ENCODE measurements at places on chromosomes 3 and 15. TPM values are rescaled to one million over a fixed set of nuclear protein-coding genes. Genes with fewer than 3 reads are reported as not detected.
A peak's percentile ranks its signal among the peaks of the same experiment; 100 is the strongest.

The DUT gene
- total RNA-seq = 360 TPM

The POLR2H gene
- total RNA-seq = 103 TPM

The CYP8B1 gene
- not detected for total RNA-seq

The SPRED1 gene
- 0.31 TPM for total RNA-seq

The TMEM202 gene
- not detected for total RNA-seq

The GHSR gene
- not detected for total RNA-seq

The CELF6 gene
- 0.70 TPM for total RNA-seq

- H3K4me1 ChIP-seq = peaks cover 31% of the 10 kb centered on the region
- no peak overlapping the region for H3K27ac ChIP-seq
- DNase-seq = no peak
- H3K4me3 ChIP-seq = no peak overlapping the region
Measured at GRCh38 chr15:56040081-56041035, 46.9 kb upstream of the NEDD4 start.

DNA sequence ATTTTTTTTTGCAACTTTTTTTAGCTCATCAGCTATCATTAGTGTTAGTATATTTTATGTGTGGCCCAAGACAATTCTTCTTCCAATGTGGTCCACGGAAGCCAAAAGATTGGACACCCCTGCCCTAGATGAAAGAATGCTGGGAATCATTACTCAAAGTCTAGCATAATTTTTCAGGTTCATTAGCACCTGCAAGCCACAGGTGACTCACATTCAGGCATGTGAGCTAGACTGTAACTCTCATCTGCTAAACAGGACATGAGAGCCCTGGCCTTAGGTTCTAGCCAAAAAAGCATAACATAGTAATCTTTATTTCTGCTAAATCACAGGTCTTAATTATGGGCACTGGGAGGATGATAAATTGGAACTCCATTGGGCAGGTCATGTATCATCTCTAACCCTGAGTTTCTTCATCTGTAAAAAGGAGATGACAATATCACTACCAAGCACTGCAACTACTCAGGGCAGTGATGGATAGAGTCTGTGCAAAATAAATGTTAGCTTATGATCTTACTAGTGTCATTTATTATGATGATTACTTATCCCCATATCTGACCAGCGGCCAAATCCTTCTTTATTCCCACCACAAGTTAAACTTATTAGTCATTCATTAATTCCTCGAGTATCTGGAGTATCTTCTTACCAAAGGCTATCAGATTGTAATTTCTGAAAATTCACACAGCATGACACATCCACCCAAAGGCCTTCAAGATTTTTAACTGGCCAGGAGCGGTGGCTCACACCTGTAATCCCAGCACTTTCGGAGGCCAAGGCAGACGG, 125.0 kb downstream of the PLD1 start:
- H3K4me3 ChIP-seq = no peak overlapping the region
- H3K27ac ChIP-seq = no peak overlapping the region
- DNase-seq = no peak

GRCh38 chr15:41919201-41919820, 25.5 kb upstream of the SPTBN5 start:
- DNase-seq = no peak
- peaks cover 4% of the 10 kb centered on the region for H3K36me3 ChIP-seq
- H3K27ac ChIP-seq = no peak overlapping the region

- no peaks in the 10 kb centered on the region for H3K4me1 ChIP-seq
- no peak for DNase-seq
Measured at GRCh38 chr15:36805278-36805677, 225.9 kb downstream of the CDIN1 start.

GRCh38 chr15:81897057-81897677, 148.7 kb downstream of the MEX3B start:
- no peaks in the 10 kb centered on the region for H3K4me1 ChIP-seq
- H3K27me3 ChIP-seq = no peaks in the 10 kb centered on the region
- H3K36me3 ChIP-seq = no peaks in the 10 kb centered on the region
- no peak for DNase-seq
- no peak overlapping the region for H3K4me3 ChIP-seq
- no peak overlapping the region for H3K27ac ChIP-seq

GRCh38 chr15:67632261-67632660, 89.8 kb downstream of the MAP2K5 start:
- no peak for DNase-seq
- no peaks in the 10 kb centered on the region for H3K27me3 ChIP-seq
- peaks cover 3% of the 10 kb centered on the region for H3K4me1 ChIP-seq
- peaks cover 2% of the 10 kb centered on the region for H3K36me3 ChIP-seq
- no peak overlapping the region for H3K4me3 ChIP-seq
- H3K27ac ChIP-seq = no peak overlapping the region

DNA sequence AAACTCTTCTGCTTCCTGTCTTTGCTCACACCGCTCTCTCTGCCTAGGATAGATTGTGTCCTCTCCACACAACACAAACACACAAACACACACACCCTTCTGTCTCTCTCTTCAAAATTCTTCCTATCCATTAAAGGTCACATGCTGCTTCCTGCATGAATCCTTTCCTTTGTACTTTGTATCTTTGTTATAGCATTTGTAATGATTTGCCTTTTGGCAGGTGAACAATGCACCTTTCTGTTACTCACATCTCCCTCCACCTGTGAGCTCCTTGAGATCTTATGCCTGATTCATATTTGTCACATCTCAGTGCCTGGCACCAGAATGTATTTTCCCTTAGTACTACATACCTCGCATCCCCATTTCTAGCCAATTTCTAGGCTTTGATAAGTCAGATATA, 251.4 kb upstream of the UMPS start:
- H3K27ac ChIP-seq = no peak overlapping the region
- no peaks in the 10 kb centered on the region for H3K4me1 ChIP-seq
- no peak for DNase-seq
- H3K27me3 ChIP-seq = peaks cover 28% of the 10 kb centered on the region
- H3K36me3 ChIP-seq = no peaks in the 10 kb centered on the region

DNA sequence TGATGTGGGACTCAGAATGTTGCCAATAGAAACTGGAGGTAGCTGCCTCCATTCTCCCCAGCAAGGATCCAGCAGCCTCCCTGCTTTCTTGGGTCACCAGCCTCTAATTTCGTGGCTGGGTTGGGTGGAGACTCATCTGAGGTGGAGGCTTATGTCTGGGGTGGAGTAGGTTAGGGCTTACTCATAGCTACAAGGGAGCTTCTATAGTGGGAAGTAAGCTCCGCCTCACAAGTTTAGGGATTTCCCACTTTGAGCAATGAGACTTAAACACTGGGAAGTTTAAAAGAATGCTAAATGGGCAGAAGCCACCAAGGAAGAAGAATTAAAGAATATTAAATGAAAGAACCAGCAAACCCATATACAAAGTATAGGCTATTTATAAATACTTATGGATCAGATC, 63.8 kb downstream of the GJD2 start:
- H3K27ac ChIP-seq = no peak overlapping the region
- no peaks in the 10 kb centered on the region for H3K36me3 ChIP-seq
- no peak overlapping the region for H3K4me3 ChIP-seq
- no peak for DNase-seq

- H3K4me1 ChIP-seq = peaks cover 35% of the 10 kb centered on the region
- no peak for DNase-seq
- no peak overlapping the region for H3K27ac ChIP-seq
- no peaks in the 10 kb centered on the region for H3K36me3 ChIP-seq
- H3K27me3 ChIP-seq = peaks cover 20% of the 10 kb centered on the region
- H3K4me3 ChIP-seq = no peak overlapping the region
Measured at GRCh38 chr3:138078901-138079344, 36.5 kb downstream of the DZIP1L start.

DNA sequence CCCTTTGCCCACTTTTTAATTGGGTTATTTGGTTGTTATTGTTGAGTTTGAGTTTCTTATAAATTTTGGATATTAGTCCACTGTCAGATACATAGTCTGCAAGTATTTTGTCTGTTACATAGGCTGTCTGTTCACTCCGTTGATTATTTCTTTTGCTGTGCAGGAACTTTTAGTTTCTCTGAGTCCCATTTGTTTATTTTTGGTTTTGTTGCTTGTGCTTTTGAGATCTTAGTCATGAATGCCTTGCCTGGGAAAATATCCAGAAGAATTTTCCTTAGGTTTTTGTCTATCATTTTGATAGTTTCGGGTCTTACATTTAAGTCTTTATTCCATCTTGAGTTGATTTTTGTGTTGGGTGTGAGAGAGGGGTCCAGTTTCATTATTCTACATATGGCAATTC, 254.5 kb downstream of the NLGN1 start:
- H3K4me3 ChIP-seq = no peak overlapping the region
- H3K36me3 ChIP-seq = no peaks in the 10 kb centered on the region
- H3K4me1 ChIP-seq = no peaks in the 10 kb centered on the region
- DNase-seq = no peak

DNA sequence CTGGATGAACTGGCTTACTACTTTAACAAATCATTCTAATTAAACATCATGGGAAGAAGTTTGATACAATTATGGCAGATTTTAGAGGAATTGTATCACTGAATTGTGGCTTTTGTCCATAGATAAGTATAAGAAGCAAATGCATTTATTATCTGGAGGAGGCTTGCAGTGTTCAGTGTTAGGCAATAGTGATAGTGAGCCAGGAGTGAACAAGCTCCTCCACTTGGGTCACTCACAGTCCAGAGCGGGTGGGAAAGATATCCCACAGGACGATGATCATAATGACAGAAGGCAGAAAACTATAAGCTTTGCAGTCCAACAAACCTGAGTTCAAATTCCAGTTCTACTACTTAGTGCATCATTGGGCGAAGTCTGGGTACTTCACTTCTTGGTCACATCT, 64.0 kb upstream of the VILL start:
- no peak overlapping the region for H3K27ac ChIP-seq
- peaks cover 10% of the 10 kb centered on the region for H3K4me1 ChIP-seq
- H3K36me3 ChIP-seq = no peaks in the 10 kb centered on the region
- H3K27me3 ChIP-seq = peaks cover 7% of the 10 kb centered on the region

GRCh38 chr15:85672332-85673084, 122.2 kb downstream of the KLHL25 start:
- no peak overlapping the region for H3K4me3 ChIP-seq
- H3K27me3 ChIP-seq = no peaks in the 10 kb centered on the region
- H3K36me3 ChIP-seq = peaks cover 55% of the 10 kb centered on the region
- no peak overlapping the region for H3K27ac ChIP-seq
- peaks cover 9% of the 10 kb centered on the region for H3K4me1 ChIP-seq

- H3K36me3 ChIP-seq = peaks cover 67% of the 10 kb centered on the region
- H3K4me1 ChIP-seq = peaks cover 20% of the 10 kb centered on the region
- H3K4me3 ChIP-seq = no peak overlapping the region
- DNase-seq = no peak
Measured at GRCh38 chr3:197514786-197515355, 40.9 kb downstream of the BDH1 start.

DNA sequence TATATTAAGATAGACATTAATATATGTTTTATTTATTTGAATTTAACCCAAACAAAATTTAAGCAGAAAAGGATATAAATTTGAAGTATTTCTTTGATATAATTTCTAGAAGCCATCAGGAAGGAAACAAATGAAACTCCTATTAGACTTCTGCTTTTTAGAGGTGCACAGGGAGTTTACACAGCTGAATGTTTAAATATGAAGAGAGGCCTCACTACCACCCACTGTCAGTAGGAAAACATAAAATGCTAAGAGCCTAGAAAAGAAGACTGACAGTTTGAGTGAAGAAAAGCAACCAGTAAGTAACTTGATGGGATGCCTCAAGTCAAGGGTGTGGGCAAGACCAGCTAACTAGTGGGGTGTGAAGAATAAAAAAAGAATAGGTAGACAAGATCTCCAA, 19.7 kb downstream of the PLSCR2 start:
- no peaks in the 10 kb centered on the region for H3K27me3 ChIP-seq
- H3K36me3 ChIP-seq = no peaks in the 10 kb centered on the region
- no peak overlapping the region for H3K27ac ChIP-seq
- no peak overlapping the region for H3K4me3 ChIP-seq
- DNase-seq = no peak
- no peaks in the 10 kb centered on the region for H3K4me1 ChIP-seq

- H3K4me1 ChIP-seq = no peaks in the 10 kb centered on the region
- no peak for DNase-seq
- no peaks in the 10 kb centered on the region for H3K36me3 ChIP-seq
- H3K27ac ChIP-seq = no peak overlapping the region
- no peak overlapping the region for H3K4me3 ChIP-seq
Measured at GRCh38 chr3:2655229-2655701, 454.9 kb downstream of the IL5RA start.

DNA sequence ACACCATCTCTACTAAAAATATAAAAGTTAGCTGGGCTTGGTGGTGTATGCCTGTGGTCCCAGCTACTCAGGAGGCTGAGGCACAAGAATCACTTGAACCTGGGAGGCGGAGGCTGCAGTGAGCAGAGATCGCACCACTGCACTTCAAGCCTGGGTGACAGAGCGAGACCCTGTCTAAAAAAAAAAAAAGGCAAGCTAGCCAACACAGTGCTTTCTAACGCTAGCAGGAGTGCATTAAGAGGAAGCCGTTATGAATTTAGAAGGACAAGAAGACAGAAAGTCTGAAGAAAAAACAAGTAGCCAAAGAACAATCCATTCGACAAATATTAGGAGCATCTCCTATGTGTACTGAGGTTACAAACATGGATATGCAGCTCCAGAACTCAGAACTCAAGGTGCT, 28.6 kb downstream of the BHLHE40 start:
- H3K4me1 ChIP-seq = peaks cover 89% of the 10 kb centered on the region
- no peaks in the 10 kb centered on the region for H3K36me3 ChIP-seq
- no peak overlapping the region for H3K4me3 ChIP-seq
- no peak for DNase-seq
- H3K27ac ChIP-seq = peak overlapping the region; percentile 86

DNA sequence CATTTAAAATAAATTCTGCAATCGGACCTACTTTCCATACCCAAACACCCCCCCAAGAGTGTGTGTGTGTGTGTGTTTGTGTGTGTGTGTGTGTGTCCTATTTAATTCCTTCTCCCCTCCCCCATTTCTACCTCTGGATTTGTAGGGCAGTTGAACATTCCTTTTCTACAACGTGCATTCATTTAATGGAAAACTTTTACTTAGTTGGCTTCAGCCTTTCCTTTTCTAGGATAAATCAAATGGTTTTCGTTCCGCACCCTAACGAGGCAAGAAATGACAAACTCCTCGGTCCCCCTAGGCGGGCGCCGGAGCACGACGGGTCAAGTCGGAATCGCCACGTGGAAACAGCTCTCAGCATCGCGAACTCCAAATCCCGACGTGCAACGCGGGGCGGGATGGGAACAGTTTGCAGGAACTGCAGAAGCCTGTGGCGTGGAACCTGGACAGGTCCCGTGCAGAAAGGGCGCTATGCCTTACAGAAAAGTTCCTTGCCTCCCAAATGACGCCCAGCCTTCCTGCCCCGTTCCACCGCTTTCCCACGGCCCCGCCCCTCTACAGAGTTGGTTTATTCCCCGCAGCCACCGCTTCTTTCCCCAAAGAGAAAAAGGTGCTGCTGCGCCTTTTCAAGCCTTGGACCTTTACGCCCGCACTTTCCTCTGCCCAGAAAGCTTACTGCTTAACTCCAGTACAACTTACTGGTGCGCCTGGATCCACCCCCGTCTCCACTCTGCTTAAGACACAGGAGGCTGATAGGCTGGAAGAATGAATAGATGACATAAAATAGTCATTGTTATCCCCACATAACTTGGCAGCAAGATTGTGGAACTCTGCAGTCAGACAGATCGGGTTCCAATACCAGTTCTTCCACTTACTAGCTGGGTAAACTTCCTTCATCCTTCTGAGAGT, 1.1 kb upstream of the EIF2B5 start:
- H3K4me1 ChIP-seq = peaks cover 30% of the 10 kb centered on the region
- H3K27me3 ChIP-seq = no peaks in the 10 kb centered on the region
- peaks cover 19% of the 10 kb centered on the region for H3K36me3 ChIP-seq
- DNase-seq = peak; percentile 51

Data from activated CD8-positive, alpha-beta T cell treated with anti-CD3 and anti-CD28 coated beads, Interleukin-2, amount 10 ng/mL, durations not matched to agents 7 days and 5 days (primary cell).